ENCODE measurements at places on chromosomes 2 and 18.
A peak's percentile ranks its signal among the peaks of the same experiment; 100 is the strongest.

DNA sequence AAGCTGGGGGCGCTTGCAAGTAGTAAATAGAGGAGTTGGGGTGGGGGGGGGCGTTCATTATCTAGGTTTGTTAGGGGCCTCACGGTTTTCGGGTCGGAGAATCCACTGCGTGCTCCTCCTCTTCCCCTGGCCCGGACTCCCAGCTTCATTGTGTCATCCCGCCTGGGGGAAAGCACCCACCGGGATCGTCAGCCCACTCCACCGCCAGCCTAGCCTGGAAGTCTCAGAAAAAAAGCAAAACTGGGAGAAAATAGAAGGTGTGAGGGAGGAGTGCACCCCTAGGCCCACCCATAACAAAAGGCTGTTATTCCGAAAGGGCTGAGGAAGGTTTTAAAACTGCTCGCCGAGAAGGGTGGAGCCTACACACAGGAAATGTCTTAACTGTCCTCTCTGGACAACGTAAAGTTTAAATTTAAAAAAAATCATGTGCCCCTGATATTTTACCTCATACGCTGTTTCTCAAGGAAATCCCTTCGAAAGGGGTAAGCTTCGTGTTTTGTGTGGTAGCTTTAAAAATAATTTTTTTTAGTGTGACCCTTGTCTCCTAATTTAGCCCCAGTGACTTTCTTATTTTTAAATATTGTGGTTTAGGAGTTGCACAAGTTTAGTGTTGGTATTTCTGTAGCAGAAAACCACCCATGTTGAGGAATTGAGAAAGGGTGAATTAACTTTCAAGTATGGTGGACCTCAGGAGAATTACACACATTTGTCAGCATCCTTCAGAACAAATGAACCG is 104.2 kb downstream of the SPTBN1 start:
- H3K27me3 ChIP-seq = no peaks in the 10 kb centered on the region
- H3K4me3 ChIP-seq = peak overlapping the region; percentile 84
- peak overlapping the region; percentile 73 for H3K27ac ChIP-seq
- H3K4me1 ChIP-seq = peaks cover 52% of the 10 kb centered on the region
- H3K36me3 ChIP-seq = no peaks in the 10 kb centered on the region

- peaks cover 11% of the 10 kb centered on the region for H3K4me1 ChIP-seq
- H3K36me3 ChIP-seq = no peaks in the 10 kb centered on the region
- no peak for DNase-seq
- H3K27ac ChIP-seq = no peak overlapping the region
- H3K27me3 ChIP-seq = no peaks in the 10 kb centered on the region
Measured at GRCh38 chr18:21000667-21001066, 110.9 kb downstream of the ROCK1 start.

- no peak for DNase-seq
- no peak overlapping the region for H3K4me3 ChIP-seq
- no peaks in the 10 kb centered on the region for H3K4me1 ChIP-seq
- H3K36me3 ChIP-seq = 0 out of 2 replicates have a peak, but pooled peaks cover 1% of the 10 kb centered on the region
- no peak overlapping the region for H3K27ac ChIP-seq
- no peaks in the 10 kb centered on the region for H3K27me3 ChIP-seq
Measured at GRCh38 chr2:223921204-223921603, 23.9 kb downstream of the WDFY1 start.

- no peaks in the 10 kb centered on the region for H3K36me3 ChIP-seq
- H3K4me3 ChIP-seq = no peak overlapping the region
- no peaks in the 10 kb centered on the region for H3K4me1 ChIP-seq
- DNase-seq = no peak
- H3K27me3 ChIP-seq = no peaks in the 10 kb centered on the region
Measured at GRCh38 chr2:71122387-71123298, 7.4 kb downstream of the MCEE start.

GRCh38 chr18:59052965-59053820 is 86.5 kb upstream of the SEC11C start:
- no peaks in the 10 kb centered on the region for H3K4me1 ChIP-seq
- peak; percentile 6 for DNase-seq
- no peaks in the 10 kb centered on the region for H3K27me3 ChIP-seq
- peak overlapping the region; percentile 59 for H3K27ac ChIP-seq

- no peak overlapping the region for H3K27ac ChIP-seq
- H3K4me1 ChIP-seq = peaks cover 5% of the 10 kb centered on the region
Measured at GRCh38 chr2:223044092-223044836, 7.7 kb upstream of the KCNE4 start.
